CD4-positive, CD25-positive, alpha-beta regulatory T cell (primary cell): ENCODE measurements at places on chromosomes 12 and 14. TPM values are rescaled to one million over a fixed set of nuclear protein-coding genes. Genes with fewer than 3 reads are reported as not detected.

- peaks cover 74% of the 10 kb centered on the region for H3K36me3 ChIP-seq
- H3K27ac ChIP-seq: no peak overlapping the region
- DNase-seq: no peak
- no peak overlapping the region for H3K4me3 ChIP-seq
- H3K4me1 ChIP-seq: no peaks in the 10 kb centered on the region
Measured at GRCh38 chr12:53533471-53533870, 26.2 kb upstream of the NPFF start.

DNA sequence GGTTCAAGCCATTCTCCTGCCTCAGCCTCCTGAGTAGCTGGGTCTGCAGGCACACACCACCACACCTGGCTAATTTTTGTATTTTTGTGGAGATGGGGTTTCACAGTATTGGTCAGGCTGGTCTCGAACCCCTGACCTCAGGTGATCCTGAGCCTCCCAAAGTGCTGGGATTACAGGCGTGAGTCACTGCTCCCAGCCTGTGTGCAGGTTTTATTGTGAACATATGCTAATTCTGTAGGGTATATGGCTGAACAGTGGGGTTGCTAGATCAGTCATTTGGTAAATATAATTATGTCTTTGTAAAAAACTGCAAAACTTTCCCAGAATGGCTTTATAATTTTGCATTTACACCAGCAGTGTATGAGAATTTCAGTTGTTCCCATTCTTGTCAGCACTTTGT is 85.9 kb downstream of the RCOR1 start:
- DNase-seq: no peak
- peaks cover 4% of the 10 kb centered on the region for H3K36me3 ChIP-seq
- no peaks in the 10 kb centered on the region for H3K4me1 ChIP-seq

GRCh38 chr12:94779485-94779884 is 129.1 kb upstream of the TMCC3 start:
- no peaks in the 10 kb centered on the region for H3K36me3 ChIP-seq
- no peak overlapping the region for H3K4me3 ChIP-seq
- H3K27me3 ChIP-seq: peaks cover 2% of the 10 kb centered on the region
- no peaks in the 10 kb centered on the region for H3K4me1 ChIP-seq

GRCh38 chr12:81208187-81208911 is 130.5 kb downstream of the ACSS3 start:
- no peak for DNase-seq
- H3K27ac ChIP-seq: no peak overlapping the region
- no peaks in the 10 kb centered on the region for H3K4me1 ChIP-seq
- no peak overlapping the region for H3K4me3 ChIP-seq
- H3K27me3 ChIP-seq: no peaks in the 10 kb centered on the region

FOXN4 gene
- not detected for polyA plus RNA-seq
